ENCODE measurements at places on chromosomes 1 and 21.

- peaks cover 29% of the 10 kb centered on the region for H3K4me1 ChIP-seq
- no peak overlapping the region for H3K4me3 ChIP-seq
- no peak for DNase-seq
- no peaks in the 10 kb centered on the region for H3K27me3 ChIP-seq
- H3K36me3 ChIP-seq = peaks cover 2% of the 10 kb centered on the region
Observed at GRCh38 chr1:13730751-13731482, 30.9 kb downstream of the PRDM2 start.

DNA sequence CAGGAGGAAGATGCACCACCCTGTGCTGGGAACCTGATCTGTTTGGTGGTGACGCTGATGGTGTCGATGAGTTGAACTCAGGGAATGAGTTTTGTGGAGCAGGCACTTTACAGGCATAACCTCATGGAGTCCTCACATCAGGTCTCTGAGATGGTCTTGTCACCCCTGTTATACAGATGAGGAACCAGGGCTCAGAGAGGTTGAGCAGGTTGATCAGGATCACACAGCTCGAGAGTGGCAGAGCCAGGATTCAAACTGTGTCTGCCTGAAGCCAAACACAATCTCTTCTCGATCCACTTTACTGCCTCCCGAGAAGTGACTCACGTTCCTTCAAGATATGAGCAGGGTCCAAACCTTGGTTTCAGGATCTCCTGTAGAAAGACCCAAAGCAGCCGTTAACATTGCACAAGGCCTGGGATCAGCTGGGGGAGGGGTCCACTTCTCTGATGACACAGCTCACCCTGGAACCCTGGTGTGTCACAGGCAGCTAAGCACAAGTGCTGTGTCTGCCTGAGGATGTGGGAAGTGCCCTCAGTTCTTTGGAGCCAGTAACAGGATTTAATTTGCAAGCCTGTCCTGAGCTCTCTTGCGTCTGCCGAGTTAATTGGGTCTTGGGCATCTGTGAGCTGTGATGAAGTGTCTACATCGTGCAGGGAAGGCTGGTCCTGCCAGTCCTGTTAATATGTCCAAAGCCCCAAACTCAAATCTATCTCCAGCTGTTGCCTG is 65.4 kb upstream of the STUM start:
- no peak overlapping the region for H3K4me3 ChIP-seq
- DNase-seq = no peak
- H3K4me1 ChIP-seq = no peaks in the 10 kb centered on the region
- no peaks in the 10 kb centered on the region for H3K36me3 ChIP-seq
- peaks cover 15% of the 10 kb centered on the region for H3K27me3 ChIP-seq

GRCh38 chr21:25890001-25890400 is 155.2 kb downstream of the GABPA start:
- H3K4me3 ChIP-seq = no peak overlapping the region
- no peak for DNase-seq
- no peak overlapping the region for H3K27ac ChIP-seq
- peaks cover 40% of the 10 kb centered on the region for H3K36me3 ChIP-seq
- peaks cover 12% of the 10 kb centered on the region for H3K4me1 ChIP-seq

DNA sequence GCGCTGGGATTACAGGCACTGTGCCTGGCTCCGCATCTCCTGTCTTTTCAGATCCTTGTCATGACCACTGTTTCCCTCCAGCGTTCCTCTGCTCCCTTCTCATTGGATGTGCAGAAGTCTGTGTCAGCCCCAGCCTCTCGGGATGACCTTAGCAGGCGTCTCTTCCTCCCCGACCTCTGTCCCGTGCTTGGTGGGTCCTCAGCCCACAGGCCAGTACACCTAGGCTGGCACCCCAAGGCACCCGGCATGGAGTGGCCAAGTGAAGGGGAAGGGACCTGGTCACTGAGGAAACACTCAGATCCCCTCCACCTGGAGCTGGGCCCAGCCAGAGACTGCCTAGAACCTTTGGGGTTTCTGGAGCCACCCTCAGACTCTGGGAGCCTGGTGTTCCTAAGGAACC is 2.4 kb upstream of the CLCNKB start:
- H3K27me3 ChIP-seq = peaks cover 4% of the 10 kb centered on the region
- no peak for DNase-seq
- H3K4me3 ChIP-seq = no peak overlapping the region
- no peak overlapping the region for H3K27ac ChIP-seq
- H3K36me3 ChIP-seq = no peaks in the 10 kb centered on the region

DNA sequence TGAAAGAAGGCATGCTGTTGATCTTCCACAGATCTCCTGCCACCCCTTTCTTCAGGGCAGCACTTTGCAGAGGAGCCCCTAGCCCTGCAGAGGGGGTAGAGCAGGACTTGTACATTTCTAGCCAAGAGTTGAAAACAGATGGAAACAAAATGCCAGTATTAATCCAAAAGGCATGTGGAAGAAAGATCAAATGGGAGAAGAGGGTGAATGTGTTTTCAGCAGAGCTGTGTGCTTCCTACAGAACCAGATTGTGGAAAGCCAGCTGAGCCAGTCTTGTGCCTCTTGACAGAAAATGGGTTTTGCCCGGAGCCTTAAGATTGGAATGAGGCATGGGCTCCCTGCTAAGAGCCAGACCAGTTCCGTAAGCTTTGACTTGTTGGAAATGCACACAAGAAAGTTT is 105.2 kb upstream of the TSPAN2 start:
- no peak overlapping the region for H3K4me3 ChIP-seq
- no peaks in the 10 kb centered on the region for H3K27me3 ChIP-seq
- H3K4me1 ChIP-seq = peaks cover 2% of the 10 kb centered on the region
- no peak for DNase-seq
- peak overlapping the region; percentile 35 for H3K27ac ChIP-seq

- no peak overlapping the region for H3K4me3 ChIP-seq
- H3K4me1 ChIP-seq = no peaks in the 10 kb centered on the region
- no peak overlapping the region for H3K27ac ChIP-seq
- peaks cover 3% of the 10 kb centered on the region for H3K36me3 ChIP-seq
Observed at GRCh38 chr1:55974714-55975441, 604.5 kb downstream of the PLPP3 start.

DNA sequence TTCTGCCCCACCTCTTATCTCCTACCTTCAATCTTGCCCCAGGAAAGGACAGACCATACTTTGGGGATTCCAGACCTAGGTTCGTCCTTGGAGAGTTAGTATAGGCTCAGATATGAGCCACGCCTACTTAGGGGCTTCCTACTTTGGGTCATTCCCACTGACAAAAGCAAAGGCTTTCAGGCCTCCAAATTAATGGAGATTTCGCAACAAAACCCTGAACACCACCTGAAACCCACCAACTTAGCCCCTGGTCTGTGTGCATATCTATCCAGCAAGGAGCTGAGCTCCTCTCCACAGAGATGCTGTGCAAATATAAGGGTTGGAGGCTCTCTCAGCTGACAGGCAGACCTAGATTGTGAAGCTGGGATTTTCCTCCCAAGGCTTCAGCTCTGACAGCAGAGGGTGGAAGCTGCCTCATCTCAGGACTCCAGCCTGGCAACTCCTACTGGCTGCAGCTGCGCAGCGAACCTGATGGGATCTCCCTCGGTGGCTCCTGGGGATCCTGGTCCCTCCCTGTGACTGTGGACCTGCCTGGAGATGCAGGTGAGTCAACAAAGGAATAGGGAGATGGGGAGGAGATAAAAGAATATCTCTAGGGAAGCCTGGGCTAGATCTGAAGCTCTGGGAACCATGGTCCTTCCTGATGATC is 2.1 kb downstream of the MPL start:
- H3K4me3 ChIP-seq = no peak overlapping the region
- H3K27me3 ChIP-seq = no peaks in the 10 kb centered on the region
- H3K27ac ChIP-seq = no peak overlapping the region
- no peaks in the 10 kb centered on the region for H3K36me3 ChIP-seq
- H3K4me1 ChIP-seq = peaks cover 6% of the 10 kb centered on the region
- DNase-seq = no peak

GRCh38 chr1:24973315-24973714 is 43.2 kb upstream of the RUNX3 start:
- no peak overlapping the region for H3K4me3 ChIP-seq
- H3K27me3 ChIP-seq = peaks cover 5% of the 10 kb centered on the region
- H3K4me1 ChIP-seq = peaks cover 40% of the 10 kb centered on the region

- no peak overlapping the region for H3K4me3 ChIP-seq
- peak; percentile 28 for DNase-seq
- H3K27me3 ChIP-seq = no peaks in the 10 kb centered on the region
- no peaks in the 10 kb centered on the region for H3K4me1 ChIP-seq
- H3K27ac ChIP-seq = no peak overlapping the region
Observed at GRCh38 chr1:216310776-216311175, 112.5 kb downstream of the USH2A start.

DNA sequence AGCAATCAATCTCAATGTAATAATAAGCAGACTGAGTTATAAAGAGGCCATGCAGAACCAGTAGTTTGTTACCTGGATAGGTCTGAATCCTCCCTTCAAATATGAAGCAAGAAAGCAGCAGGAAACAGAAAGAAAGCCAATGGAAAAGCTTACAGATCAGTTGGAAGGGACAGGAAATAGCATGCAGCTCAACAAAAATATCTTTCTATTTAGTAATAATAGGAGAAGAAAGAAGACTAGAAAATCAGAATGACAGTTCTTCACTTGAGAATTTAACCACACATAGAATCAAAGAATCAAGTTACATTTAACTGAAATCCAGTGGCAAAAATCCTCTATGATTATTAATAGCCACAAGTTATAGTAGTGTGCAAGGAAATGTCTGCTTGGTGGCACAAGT is 194.4 kb downstream of the EIF4G3 start:
- no peak overlapping the region for H3K4me3 ChIP-seq
- no peaks in the 10 kb centered on the region for H3K4me1 ChIP-seq
- no peaks in the 10 kb centered on the region for H3K36me3 ChIP-seq
- DNase-seq = no peak

DNA sequence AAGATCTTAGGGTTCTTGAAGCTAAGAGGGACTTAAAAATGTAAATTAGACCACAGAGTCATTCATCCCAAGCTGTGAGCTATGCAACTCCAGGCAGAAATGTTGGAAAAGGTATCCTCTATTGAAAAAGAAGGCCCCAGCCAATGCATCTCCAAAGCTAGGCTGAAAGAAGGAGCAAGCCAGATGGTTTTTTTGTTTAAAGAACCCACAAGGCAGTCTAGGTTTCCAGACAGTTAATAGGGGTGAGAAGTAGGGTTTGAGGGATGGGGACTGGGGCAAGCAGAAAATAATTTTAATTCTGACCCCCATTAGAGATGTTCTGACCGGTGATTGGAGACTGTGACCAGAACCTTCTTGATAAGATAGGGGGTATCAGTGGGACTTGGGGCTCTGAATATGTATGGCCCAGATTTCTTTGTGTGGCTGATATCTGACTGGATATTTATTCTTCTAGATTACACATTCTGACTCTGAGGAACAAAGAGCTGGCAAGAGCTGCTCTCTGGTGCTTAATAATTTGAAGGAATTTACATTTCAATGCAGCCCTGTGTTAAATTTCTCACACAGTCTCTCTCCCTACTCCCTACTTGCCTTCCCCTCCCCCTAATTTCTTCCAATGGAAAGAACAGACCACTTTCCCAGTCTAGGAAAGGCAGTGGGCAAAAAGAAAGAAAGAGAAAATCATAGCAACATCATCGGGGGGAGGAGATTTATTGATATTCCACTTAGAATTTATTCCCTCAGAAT is 104.9 kb downstream of the NUF2 start:
- H3K27ac ChIP-seq = no peak overlapping the region
- H3K4me3 ChIP-seq = no peak overlapping the region
- DNase-seq = no peak
- no peaks in the 10 kb centered on the region for H3K36me3 ChIP-seq
- H3K4me1 ChIP-seq = peaks cover 12% of the 10 kb centered on the region

GRCh38 chr1:214568328-214568727 is 16.9 kb upstream of the PTPN14 start:
- DNase-seq = no peak
- H3K27ac ChIP-seq = no peak overlapping the region
- no peaks in the 10 kb centered on the region for H3K36me3 ChIP-seq
- no peaks in the 10 kb centered on the region for H3K4me1 ChIP-seq

- no peaks in the 10 kb centered on the region for H3K27me3 ChIP-seq
- no peaks in the 10 kb centered on the region for H3K36me3 ChIP-seq
- no peaks in the 10 kb centered on the region for H3K4me1 ChIP-seq
- H3K27ac ChIP-seq = no peak overlapping the region
- DNase-seq = no peak
Observed at GRCh38 chr1:100219883-100220282, 29.8 kb downstream of the DBT start.

DNA sequence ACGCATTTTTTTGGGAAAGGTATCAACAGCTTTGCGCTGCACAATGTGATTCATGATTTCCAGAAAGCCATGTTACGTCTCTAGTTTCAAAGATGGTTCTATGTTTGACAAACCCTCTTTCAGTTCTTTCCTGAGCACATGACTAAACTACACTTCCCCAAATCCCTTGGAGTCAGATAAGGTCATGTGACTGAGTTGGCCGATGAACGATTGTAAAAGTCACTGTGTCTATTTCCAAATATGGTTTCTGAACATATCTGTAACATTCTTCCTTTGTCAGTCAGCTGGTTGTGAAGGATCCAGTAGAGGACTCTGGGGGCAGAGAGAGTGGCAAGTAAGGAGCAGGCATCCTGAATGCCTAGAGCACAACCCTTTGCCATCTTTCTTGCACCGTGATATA is 35.4 kb downstream of the TMPRSS15 start:
- no peaks in the 10 kb centered on the region for H3K36me3 ChIP-seq
- no peak for DNase-seq
- no peaks in the 10 kb centered on the region for H3K4me1 ChIP-seq
- no peak overlapping the region for H3K27ac ChIP-seq
- H3K4me3 ChIP-seq = no peak overlapping the region
- H3K27me3 ChIP-seq = no peaks in the 10 kb centered on the region

DNA sequence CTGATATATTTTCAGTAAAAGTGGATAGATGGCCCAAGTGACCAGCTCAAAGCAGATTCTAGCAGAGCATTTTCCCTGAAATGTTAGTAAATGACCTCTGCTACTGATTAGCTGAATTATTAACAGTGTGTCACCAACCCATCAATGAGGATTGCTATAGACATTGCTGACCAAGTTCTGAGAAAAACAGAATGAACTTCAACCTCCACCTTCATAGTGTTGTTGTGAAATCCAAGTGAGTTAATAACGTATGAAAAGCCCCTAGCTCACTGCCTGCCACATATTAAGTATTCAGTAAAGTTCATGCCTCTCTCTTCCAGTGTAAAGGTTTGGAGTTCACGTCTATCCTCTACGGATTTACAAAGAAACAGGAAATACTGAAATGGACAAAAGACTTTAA is 15.8 kb downstream of the PLPP3 start:
- no peaks in the 10 kb centered on the region for H3K36me3 ChIP-seq
- peak overlapping the region; percentile 2 for H3K4me3 ChIP-seq
- DNase-seq = no peak
- no peaks in the 10 kb centered on the region for H3K27me3 ChIP-seq

DNA sequence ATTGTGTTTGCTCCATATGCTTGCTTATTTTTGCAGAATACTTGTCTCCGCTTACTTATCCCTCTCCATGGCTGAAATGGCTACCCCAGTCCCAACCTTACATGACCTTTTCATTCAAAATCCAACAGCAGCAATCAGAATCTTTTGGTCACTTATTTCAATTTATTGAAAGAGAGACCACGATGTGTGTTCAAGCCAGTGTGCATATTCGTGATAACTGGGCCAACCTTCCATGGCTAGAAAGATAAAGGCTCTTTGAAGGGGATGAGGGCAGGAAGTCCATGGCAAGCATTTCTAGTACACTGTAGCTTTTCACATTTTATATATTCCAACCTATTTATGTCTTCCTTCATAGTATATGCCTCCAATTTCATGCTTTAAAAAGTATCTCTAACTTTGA is 23.1 kb downstream of the HSD11B1 start:
- DNase-seq = no peak
- H3K27me3 ChIP-seq = peaks cover 9% of the 10 kb centered on the region
- no peaks in the 10 kb centered on the region for H3K36me3 ChIP-seq
- no peak overlapping the region for H3K4me3 ChIP-seq
- no peak overlapping the region for H3K27ac ChIP-seq

Measured in neural crest cell (in vitro differentiated cells).